Pons (tissue), 1 donor: ENCODE measurements at places on chromosomes 7 and 10.

DNA sequence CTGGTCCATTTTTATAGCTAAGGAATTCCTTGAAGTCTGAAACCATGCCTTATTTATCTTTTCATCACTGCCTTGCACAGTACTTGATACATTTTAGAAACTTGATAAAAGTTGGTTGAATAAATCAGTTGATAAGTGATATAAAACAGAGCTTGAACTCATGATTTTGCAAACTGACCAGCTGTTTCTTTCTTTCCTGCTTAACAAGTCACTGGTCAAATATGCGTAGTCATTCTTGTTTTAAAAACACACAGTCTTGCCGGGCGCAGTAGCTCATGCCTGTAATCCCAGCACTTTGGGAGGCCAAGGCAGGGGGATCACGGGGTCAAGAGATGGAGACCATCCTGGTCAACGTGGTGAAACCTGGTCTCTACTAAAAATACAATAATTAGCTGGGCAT, 6.3 kb downstream of the TPST1 start:
- no peak for DNase-seq

- DNase-seq, result no peak
Measured at GRCh38 chr10:110737886-110738634, 93.9 kb downstream of the RBM20 start.

DNA sequence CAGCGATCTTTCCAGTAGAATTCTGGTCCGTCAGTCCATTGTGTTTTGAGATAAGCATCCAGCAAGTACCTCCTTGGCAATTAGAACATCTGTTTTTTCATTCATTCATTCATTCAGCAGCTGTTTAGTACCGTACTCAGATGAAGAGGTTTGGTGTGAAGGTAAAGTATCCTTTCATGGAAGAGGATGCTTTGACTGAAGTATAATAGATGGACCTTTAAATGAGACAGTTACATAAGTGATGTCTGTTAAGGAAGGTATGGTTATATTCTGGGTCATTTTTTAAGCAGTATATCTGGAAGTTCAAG, 1.2 kb downstream of the MAPK8 start:
- no peak for DNase-seq

DNA sequence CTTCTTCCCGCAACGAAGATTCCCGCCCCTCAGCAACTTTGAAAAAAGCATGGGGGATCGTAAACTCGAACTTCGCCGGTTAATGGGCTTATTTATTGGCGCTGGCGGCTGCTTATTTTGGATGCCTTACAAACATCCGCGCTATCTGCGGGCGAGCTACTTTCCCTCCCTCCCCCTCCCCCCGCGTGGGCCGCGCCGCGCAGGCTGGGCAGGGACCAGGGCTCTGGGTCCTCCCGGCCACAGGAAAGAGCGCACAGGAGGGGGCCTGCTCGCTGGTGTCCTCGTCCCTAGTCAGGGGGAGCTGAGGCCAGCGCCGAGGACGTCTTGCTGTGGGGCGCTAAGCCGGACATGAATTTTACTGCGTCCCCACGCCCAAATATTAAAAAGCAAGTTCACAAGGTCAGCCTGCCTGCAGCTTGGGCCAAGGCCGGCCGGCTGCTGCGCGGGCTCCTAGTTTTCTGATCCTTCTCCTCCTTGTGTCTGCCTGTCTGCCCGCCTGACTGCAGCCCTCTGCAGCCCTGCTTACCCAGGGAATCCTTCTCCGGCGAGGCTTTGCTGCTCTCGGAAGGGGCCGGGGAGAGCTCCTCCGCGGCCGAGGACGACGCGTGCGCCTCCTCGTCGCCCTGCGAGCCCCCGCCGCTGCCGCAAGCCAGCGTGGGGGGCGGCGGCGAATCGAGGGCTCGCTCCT, 1.2 kb downstream of the HOXA10 start:
- DNase-seq, result no peak

GRCh38 chr10:22913474-22914092, 14.3 kb upstream of the ARMC3 start:
- no peak for DNase-seq
